ENCODE measurements at places on chromosomes 1 and 21. TPM values are rescaled to one million over a fixed set of nuclear protein-coding genes. Genes with fewer than 3 reads are reported as not detected.
A peak's percentile ranks its signal among the peaks of the same experiment; 100 is the strongest.

The SPATA45 gene
- not detected for total RNA-seq

The GJC2 gene
- total RNA-seq, result 18.5 TPM

The ICOSLG gene
- 1.5 TPM for total RNA-seq

The CR1L gene
- total RNA-seq, result not detected

DNA sequence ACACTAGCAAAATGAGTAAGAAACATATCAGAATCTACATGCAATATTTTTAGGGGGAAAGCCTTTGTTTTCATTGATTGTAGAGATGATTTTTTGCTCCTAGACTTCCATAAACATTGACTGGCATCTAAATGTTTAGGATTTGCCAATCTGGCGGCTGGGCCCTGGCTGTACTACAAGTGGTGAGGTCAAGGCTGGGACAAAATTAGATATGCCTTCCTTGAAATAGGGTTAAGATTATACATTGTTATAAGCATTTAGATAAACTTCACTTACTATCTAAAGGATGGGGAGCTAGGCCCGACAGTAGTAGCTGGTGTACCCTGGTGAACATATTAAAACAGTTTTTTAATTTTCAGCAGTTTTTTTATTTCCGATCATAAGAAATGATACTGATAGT, 5.2 kb downstream of the NFIA start:
- H3K4me3 ChIP-seq, result no peak overlapping the region
- H3K36me3 ChIP-seq, result peaks cover 37% of the 10 kb centered on the region
- H3K4me1 ChIP-seq, result peaks cover 15% of the 10 kb centered on the region
- peak overlapping the region; percentile 19 for H3K27ac ChIP-seq
- no peaks in the 10 kb centered on the region for H3K27me3 ChIP-seq

DNA sequence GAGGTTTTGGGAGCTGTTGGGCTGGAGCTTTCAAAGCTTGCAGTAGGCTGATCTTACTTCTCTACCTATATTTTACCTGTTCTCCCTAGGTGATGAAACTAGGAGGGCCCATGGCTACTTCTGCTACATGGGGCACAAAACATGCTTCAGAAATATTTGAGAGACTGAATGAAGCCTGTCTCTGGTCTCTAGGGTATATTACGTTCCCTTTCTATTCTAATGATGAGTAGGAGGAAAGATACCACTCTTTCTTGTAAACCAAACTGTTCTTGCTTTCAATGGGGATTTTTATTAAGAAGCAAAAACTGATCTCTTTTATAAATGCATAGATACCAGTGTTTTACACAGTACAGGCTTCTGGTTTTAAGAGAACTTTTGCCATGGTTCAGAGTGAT, 103.1 kb downstream of the GALNT2 start:
- DNase-seq, result no peak
- H3K36me3 ChIP-seq, result no peaks in the 10 kb centered on the region
- H3K4me3 ChIP-seq, result no peak overlapping the region
- H3K27ac ChIP-seq, result no peak overlapping the region
- H3K27me3 ChIP-seq, result no peaks in the 10 kb centered on the region

- no peak overlapping the region for H3K4me3 ChIP-seq
- H3K4me1 ChIP-seq, result peaks cover under 1% of the 10 kb centered on the region
- peaks cover 24% of the 10 kb centered on the region for H3K36me3 ChIP-seq
- no peak overlapping the region for H3K27ac ChIP-seq
- no peaks in the 10 kb centered on the region for H3K27me3 ChIP-seq
Measured at GRCh38 chr1:5973771-5974170, 18.5 kb downstream of the NPHP4 start.

- H3K4me3 ChIP-seq, result no peak overlapping the region
- H3K27ac ChIP-seq, result no peak overlapping the region
- H3K36me3 ChIP-seq, result no peaks in the 10 kb centered on the region
- H3K4me1 ChIP-seq, result peaks cover 20% of the 10 kb centered on the region
Measured at GRCh38 chr1:224212618-224213061, 29.6 kb downstream of the DEGS1 start.

- H3K4me1 ChIP-seq, result no peaks in the 10 kb centered on the region
- H3K36me3 ChIP-seq, result no peaks in the 10 kb centered on the region
- no peak overlapping the region for H3K4me3 ChIP-seq
- DNase-seq, result no peak
- no peak overlapping the region for H3K27ac ChIP-seq
Measured at GRCh38 chr1:6971699-6972098, 186.4 kb downstream of the CAMTA1 start.
